ENCODE measurements at places on chromosomes 12 and 14.

- DNase-seq = peak; percentile 96
Measured at GRCh38 chr12:94561943-94562411, 88.4 kb downstream of the TMCC3 start.

DNA sequence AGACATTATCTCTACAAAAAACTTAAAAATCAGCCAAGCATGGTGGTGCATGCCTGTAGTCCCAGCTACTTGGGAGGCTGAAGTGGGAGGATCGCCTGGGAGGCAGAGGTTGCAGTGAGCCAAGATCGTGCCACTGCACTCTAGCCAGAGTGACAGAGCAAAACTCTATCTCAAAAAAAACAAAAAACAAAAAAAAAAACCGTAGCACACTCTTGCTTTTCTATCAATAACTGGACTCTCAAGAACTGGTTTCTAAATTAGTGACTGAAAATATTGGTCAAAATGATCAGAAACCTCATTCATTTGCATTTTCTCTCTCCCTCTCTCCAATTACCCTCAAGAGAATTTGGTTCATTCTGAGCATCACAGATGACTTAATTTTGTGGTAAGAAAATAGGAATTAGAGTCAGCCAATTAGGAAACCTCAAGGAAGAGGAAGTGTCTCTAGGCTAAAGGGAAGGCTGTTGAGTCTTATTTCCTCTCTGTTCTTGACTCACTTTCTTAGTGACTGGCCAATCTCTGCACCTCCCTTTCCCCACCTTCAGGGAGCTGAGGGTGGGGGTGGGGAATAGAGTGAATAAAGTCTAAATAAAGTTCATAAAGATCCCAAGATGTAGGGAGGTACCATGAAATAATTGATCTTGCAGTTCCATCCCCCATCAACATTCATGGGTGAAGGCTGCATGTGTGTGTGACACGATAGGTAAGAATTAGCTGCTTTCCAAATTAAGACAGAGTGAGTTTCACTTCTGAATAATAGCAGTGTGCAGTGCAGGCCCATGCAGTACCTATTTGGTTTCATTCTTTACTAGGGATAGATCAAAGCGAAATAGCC is 6.8 kb upstream of the PSMA6 start:
- DNase-seq = peak; percentile 58

GRCh38 chr12:41019461-41019860 is 168.7 kb upstream of the PDZRN4 start:
- DNase-seq = no peak

GRCh38 chr12:117774941-117775775 is 193.6 kb downstream of the KSR2 start:
- DNase-seq = no peak

DNA sequence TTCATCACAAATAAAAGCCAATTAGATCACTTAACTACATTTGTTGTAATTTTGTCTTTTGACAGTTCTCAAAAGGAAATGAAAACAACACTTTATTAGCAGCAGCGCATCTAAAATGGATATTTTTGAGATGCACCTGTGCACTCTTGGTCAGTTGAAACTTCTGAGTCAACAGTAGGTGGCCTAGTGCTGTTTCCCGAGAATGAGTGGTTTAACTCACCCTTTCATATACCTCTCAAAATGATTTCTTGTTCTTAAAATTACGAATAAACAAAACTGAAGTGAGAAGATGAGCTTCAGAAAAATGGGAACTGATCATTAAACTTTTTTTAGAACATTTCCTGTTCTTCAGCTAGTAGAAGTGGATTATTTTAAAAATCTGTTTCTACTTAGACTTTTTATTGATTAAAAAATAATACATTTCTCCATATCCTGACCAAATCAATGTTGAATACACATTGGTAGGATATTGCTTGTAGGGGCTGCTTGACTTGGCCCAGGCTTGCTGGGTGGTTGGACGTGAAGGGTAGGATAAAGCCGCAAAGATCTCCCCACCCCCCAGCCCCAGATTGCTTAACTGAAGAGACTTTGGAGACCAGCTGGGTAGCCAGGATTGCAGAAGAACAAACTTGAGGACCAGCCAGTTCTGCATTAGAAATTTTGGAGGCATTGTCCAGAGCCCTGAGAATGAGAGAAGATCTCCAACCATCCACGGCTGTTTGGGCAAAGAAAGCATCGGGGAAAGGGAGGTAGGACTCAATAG is 22.3 kb upstream of the STK38L start:
- peak; percentile 45 for DNase-seq
